ENCODE measurements at places on chromosomes 7 and 10. TPM values are rescaled to one million over a fixed set of nuclear protein-coding genes. Genes with fewer than 3 reads are reported as not detected.

Gene HTR7
- not detected for total RNA-seq

GRCh38 chr7:69173846-69174245, 424.4 kb upstream of the AUTS2 start:
- peaks cover 38% of the 10 kb centered on the region for H3K4me1 ChIP-seq
- H3K27ac ChIP-seq, result no peak overlapping the region
- DNase-seq, result no peak
- no peaks in the 10 kb centered on the region for H3K27me3 ChIP-seq
- H3K36me3 ChIP-seq, result no peaks in the 10 kb centered on the region
- no peak overlapping the region for H3K4me3 ChIP-seq

DNA sequence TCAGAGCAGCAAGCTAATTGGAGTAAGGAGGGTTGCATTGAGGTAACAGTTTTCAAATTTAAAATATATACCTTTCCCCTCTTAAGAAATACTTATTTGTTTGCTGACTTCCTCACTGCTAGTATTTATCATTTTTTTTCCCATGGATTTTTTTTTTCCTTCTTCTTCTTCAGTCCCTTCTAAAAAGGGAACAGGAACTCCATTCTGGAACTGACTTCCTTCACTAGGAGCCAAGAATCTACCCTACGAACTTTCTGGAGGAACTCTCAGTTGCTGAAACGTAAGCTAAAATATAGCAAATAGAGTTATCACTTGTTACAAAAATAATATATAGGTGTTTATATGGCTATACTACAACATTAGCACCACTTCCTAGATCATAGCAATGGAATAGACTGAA, 95.4 kb downstream of the HGF start:
- H3K36me3 ChIP-seq, result no peaks in the 10 kb centered on the region
- H3K4me3 ChIP-seq, result no peak overlapping the region
- H3K27me3 ChIP-seq, result no peaks in the 10 kb centered on the region
- DNase-seq, result no peak
- no peaks in the 10 kb centered on the region for H3K4me1 ChIP-seq

DNA sequence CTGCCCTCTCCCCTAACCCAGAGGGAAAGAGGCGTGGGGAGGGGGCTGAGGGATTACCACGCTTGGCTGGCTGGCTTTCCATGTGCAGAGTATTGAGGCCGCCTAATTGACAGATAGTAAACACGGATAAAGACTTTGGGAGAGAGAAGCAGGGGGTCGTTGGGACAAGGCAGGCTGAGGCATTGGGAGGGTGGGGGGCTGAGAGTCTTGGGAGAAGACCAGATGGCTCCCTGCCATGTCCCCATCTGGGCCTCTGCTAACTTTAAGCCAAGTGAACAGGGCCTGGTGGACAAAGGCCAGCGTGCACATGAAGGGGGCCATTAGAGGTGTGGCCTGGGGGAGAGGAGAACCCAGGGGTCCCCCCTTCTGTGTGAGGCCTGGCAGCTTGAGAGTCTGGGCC, 55.4 kb upstream of the MXI1 start:
- peaks cover 5% of the 10 kb centered on the region for H3K4me1 ChIP-seq
- DNase-seq, result no peak
- H3K36me3 ChIP-seq, result no peaks in the 10 kb centered on the region
- H3K27me3 ChIP-seq, result no peaks in the 10 kb centered on the region
- no peak overlapping the region for H3K4me3 ChIP-seq
- no peak overlapping the region for H3K27ac ChIP-seq

GRCh38 chr7:82204694-82205093, 238.9 kb downstream of the CACNA2D1 start:
- H3K36me3 ChIP-seq, result no peaks in the 10 kb centered on the region
- no peak overlapping the region for H3K27ac ChIP-seq
- no peak for DNase-seq
- no peaks in the 10 kb centered on the region for H3K27me3 ChIP-seq
- H3K4me1 ChIP-seq, result no peaks in the 10 kb centered on the region
- no peak overlapping the region for H3K4me3 ChIP-seq

Gene ZNF438
- total RNA-seq, result 3.1 TPM

DNA sequence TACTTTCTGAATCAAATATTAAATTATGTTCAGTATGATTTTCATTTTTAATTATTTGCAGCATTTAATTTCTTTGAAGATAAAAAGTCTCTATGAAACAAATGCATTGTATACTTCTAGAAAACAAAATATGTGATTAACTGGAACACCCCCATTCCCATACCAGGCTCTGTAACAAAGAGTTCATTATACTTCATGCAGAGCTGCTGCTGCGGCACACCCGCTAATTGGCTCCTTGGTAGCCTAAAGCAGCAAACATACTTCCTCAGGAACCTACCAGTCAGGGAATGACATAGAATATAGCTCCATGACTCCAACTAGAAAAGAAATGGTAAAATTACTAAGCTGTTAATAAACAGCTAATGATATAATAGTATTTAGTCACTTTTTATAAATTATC, 19.3 kb downstream of the RAB11FIP2 start:
- no peak overlapping the region for H3K4me3 ChIP-seq
- no peaks in the 10 kb centered on the region for H3K27me3 ChIP-seq
- no peak overlapping the region for H3K27ac ChIP-seq

Gene STEAP4
- total RNA-seq, result not detected

- H3K27me3 ChIP-seq, result no peaks in the 10 kb centered on the region
- no peak overlapping the region for H3K27ac ChIP-seq
- no peaks in the 10 kb centered on the region for H3K4me1 ChIP-seq
- DNase-seq, result no peak
- no peaks in the 10 kb centered on the region for H3K36me3 ChIP-seq
Observed at GRCh38 chr7:1692515-1693418, 22.7 kb downstream of the ELFN1 start.

- peak; percentile 51 for DNase-seq
- peaks cover 91% of the 10 kb centered on the region for H3K36me3 ChIP-seq
- no peak overlapping the region for H3K27ac ChIP-seq
- H3K27me3 ChIP-seq, result no peaks in the 10 kb centered on the region
- no peak overlapping the region for H3K4me3 ChIP-seq
- no peaks in the 10 kb centered on the region for H3K4me1 ChIP-seq
Observed at GRCh38 chr7:16695621-16696237, 49.7 kb downstream of the BZW2 start.

- H3K27me3 ChIP-seq, result no peaks in the 10 kb centered on the region
- peak overlapping the region; percentile 27 for H3K4me3 ChIP-seq
- no peaks in the 10 kb centered on the region for H3K36me3 ChIP-seq
- H3K4me1 ChIP-seq, result peaks cover 100% of the 10 kb centered on the region
- DNase-seq, result peak; percentile 63
Observed at GRCh38 chr7:106068986-106069385, 43.1 kb downstream of the SYPL1 start.

GRCh38 chr7:66583490-66584110, 45.1 kb upstream of the KCTD7 start:
- peak overlapping the region; percentile 62 for H3K27ac ChIP-seq
- H3K4me1 ChIP-seq, result peaks cover 73% of the 10 kb centered on the region
- H3K36me3 ChIP-seq, result peaks cover 16% of the 10 kb centered on the region
- no peak overlapping the region for H3K4me3 ChIP-seq
- peak; percentile 87 for DNase-seq

DNA sequence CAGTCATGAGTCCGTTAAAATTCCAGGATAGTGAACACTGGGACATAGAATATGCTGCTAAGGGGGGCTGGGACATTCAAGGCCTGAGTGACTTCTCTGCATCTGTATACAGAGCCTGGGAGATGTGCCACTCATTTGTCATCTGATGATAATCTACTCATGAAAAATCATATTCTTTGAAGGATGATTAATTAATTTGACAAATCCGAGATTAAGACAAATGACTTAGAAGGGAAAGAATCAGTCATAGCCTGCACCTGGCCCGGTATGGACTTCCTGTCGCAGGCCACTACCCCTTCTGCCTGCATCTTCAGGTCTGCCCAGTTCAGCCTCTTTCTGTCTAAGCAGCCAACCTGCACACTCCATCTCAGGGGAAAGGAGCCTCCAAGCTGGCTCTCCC, 18.8 kb upstream of the FAM170B start:
- no peaks in the 10 kb centered on the region for H3K36me3 ChIP-seq
- no peak overlapping the region for H3K4me3 ChIP-seq
- H3K4me1 ChIP-seq, result peaks cover 4% of the 10 kb centered on the region

GRCh38 chr10:9301148-9301547, 1246.7 kb downstream of the GATA3 start:
- no peaks in the 10 kb centered on the region for H3K27me3 ChIP-seq
- no peak overlapping the region for H3K4me3 ChIP-seq
- DNase-seq, result no peak
- no peak overlapping the region for H3K27ac ChIP-seq
- H3K36me3 ChIP-seq, result no peaks in the 10 kb centered on the region
- H3K4me1 ChIP-seq, result no peaks in the 10 kb centered on the region

DNA sequence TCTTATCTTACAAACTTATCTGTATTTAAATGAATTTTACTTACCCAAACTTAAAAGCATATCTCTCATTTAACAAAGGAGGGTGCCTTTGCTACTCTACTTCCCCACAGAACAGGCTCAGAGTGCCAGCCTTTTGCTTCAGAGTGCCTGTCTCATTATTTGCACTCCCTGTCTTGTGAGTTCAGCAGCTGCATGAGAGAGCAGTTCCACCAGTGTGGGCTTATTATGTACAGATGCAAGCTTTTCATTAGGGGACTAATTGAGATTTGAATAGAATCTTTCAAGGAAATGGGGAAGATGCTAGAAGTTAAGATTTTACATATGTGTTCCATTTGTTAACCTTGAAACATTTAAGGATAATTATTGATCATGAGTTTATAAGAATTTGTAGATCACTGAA, 310.2 kb upstream of the LRRN3 start:
- DNase-seq, result no peak
- no peaks in the 10 kb centered on the region for H3K27me3 ChIP-seq
- no peaks in the 10 kb centered on the region for H3K36me3 ChIP-seq
- no peak overlapping the region for H3K27ac ChIP-seq
- H3K4me3 ChIP-seq, result no peak overlapping the region
- H3K4me1 ChIP-seq, result no peaks in the 10 kb centered on the region

DNA sequence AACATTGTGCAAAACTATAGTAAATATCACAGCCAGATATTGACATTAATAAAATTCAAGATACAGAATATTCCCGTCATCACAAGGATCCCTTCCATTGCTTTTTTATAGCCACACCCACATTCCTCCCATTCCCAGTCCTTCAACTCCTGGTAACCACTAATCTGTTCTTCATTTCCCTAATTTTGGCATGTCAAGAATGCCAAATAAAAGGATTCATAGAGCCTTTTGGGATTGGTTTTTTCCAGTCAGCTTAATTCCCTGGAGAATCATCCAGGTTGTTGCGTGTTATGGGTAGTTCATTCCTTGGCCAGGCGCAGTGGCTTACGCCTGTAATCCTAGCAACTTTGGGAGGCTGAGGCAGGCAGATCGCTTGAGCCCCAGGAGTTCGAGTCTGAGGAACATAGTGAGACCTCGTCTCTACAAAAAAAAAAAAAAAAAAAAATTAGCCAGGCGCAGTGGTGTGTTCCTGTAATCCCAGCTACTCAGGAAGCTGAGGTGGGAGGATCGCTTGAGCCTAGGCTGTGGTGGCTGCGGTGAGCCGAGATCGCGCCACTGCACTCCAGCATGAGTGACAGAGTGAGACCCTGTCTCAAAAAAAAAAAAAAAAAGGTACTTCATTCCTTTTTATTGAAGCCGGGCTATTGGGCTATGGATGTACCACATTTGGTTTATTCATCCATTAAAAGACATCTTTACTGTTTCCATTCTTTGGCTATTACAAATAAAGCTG, 2.7 kb downstream of the OGDH start:
- no peak overlapping the region for H3K27ac ChIP-seq
- DNase-seq, result no peak
- no peaks in the 10 kb centered on the region for H3K27me3 ChIP-seq

Gene POLR2J3
- 45.5 TPM for total RNA-seq

Gene SERPINE1
- total RNA-seq, result not detected

GRCh38 chr10:126565441-126565840, 105.1 kb downstream of the C10orf90 start:
- no peak overlapping the region for H3K4me3 ChIP-seq
- DNase-seq, result no peak
- no peak overlapping the region for H3K27ac ChIP-seq
- H3K27me3 ChIP-seq, result no peaks in the 10 kb centered on the region
- H3K36me3 ChIP-seq, result no peaks in the 10 kb centered on the region
- H3K4me1 ChIP-seq, result no peaks in the 10 kb centered on the region

- H3K27ac ChIP-seq, result no peak overlapping the region
- H3K4me3 ChIP-seq, result no peak overlapping the region
- no peaks in the 10 kb centered on the region for H3K4me1 ChIP-seq
- no peaks in the 10 kb centered on the region for H3K36me3 ChIP-seq
- DNase-seq, result no peak
Observed at GRCh38 chr7:135098391-135098790, 49.5 kb upstream of the TMEM140 start.

Gene HYAL4
- total RNA-seq, result not detected

Gene DNAH11
- total RNA-seq, result not detected

- H3K27ac ChIP-seq, result peak overlapping the region; percentile 29
- DNase-seq, result peak; percentile 22
- peaks cover 22% of the 10 kb centered on the region for H3K4me1 ChIP-seq
- H3K36me3 ChIP-seq, result peaks cover 30% of the 10 kb centered on the region
- H3K27me3 ChIP-seq, result no peaks in the 10 kb centered on the region
- no peak overlapping the region for H3K4me3 ChIP-seq
Observed at GRCh38 chr7:32501522-32501921, 6.2 kb downstream of the AVL9 start.

- H3K27me3 ChIP-seq, result no peaks in the 10 kb centered on the region
- H3K4me1 ChIP-seq, result no peaks in the 10 kb centered on the region
- DNase-seq, result no peak
- no peak overlapping the region for H3K4me3 ChIP-seq
- H3K36me3 ChIP-seq, result 0 out of 2 replicates have a peak, but pooled peaks cover 5% of the 10 kb centered on the region
- H3K27ac ChIP-seq, result no peak overlapping the region
Observed at GRCh38 chr7:130123501-130123900, 53.2 kb downstream of the KLHDC10 start.

- peak overlapping the region; percentile 86 for H3K4me3 ChIP-seq
- peaks cover 24% of the 10 kb centered on the region for H3K4me1 ChIP-seq
- H3K27ac ChIP-seq, result peak overlapping the region; percentile 24
- peak; percentile 55 for DNase-seq
- H3K27me3 ChIP-seq, result no peaks in the 10 kb centered on the region
- peaks cover 23% of the 10 kb centered on the region for H3K36me3 ChIP-seq
Observed at GRCh38 chr7:155001756-155002410, 1.0 kb downstream of the PAXIP1 start.

- H3K36me3 ChIP-seq, result no peaks in the 10 kb centered on the region
- DNase-seq, result no peak
- H3K4me3 ChIP-seq, result no peak overlapping the region
- peaks cover 5% of the 10 kb centered on the region for H3K4me1 ChIP-seq
- H3K27ac ChIP-seq, result no peak overlapping the region
Observed at GRCh38 chr10:114188900-114189299, 9.7 kb downstream of the TDRD1 start.

GRCh38 chr7:156609010-156609877, 31.3 kb upstream of the RNF32 start:
- no peak overlapping the region for H3K4me3 ChIP-seq
- no peak for DNase-seq

Gene SLC4A2
- 113 TPM for total RNA-seq

DNA sequence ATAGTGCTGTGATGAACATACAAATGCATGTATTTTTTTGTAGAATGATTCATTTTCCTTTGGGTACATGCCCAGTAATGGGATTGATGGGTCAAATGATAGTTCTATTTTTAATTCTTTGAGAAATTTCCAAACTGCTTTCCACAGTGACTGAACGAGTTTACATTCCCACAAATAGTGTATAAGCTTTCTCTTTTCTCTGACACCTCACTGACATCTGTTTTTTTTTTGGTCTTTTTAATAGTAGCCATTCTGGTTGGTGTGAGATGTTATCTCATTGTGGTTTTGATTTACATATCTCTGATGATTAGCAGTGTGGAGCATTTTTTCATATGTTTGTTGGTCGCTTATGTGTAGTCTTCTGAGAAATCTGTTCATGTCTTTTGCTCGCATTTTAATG, 195.0 kb upstream of the AGK start:
- no peaks in the 10 kb centered on the region for H3K36me3 ChIP-seq
- no peak for DNase-seq
- H3K27ac ChIP-seq, result no peak overlapping the region

Gene GRM8
- total RNA-seq, result not detected

Gene ADARB2
- total RNA-seq, result not detected
